ENCODE measurements at places on chromosomes 4 and X. TPM values are rescaled to one million over a fixed set of nuclear protein-coding genes. Genes with fewer than 3 reads are reported as not detected.

The SCOC gene
- 57.7 TPM for total RNA-seq

The TLR2 gene
- 39.8 TPM for total RNA-seq

The MAGEB2 gene
- total RNA-seq: not detected

The CPLX1 gene
- total RNA-seq: 1.6 TPM

The CXorf49 gene
- total RNA-seq: not detected

The POLN gene
- 2.9 TPM for total RNA-seq

The GLRA2 gene
- total RNA-seq: not detected

The GIMD1 gene
- total RNA-seq: not detected

The HMGN5 gene
- 16.2 TPM for total RNA-seq

The ZNF711 gene
- 0.78 TPM for total RNA-seq

The FAM241A gene
- total RNA-seq: 5.3 TPM

The XAGE2 gene
- total RNA-seq: not detected

The TBC1D8B gene
- total RNA-seq: 5.0 TPM

The TMPRSS11E gene
- not detected for total RNA-seq

The EPGN gene
- not detected for total RNA-seq

The CCKAR gene
- total RNA-seq: 1.3 TPM

The MGARP gene
- total RNA-seq: 4.3 TPM

The ELF4 gene
- 9.3 TPM for total RNA-seq

The SOX3 gene
- total RNA-seq: not detected

The GAGE1 gene
- total RNA-seq: not detected

The PRAF2 gene
- 26.6 TPM for total RNA-seq

The DCAF4L1 gene
- total RNA-seq: 0.19 TPM

The SH2D1A gene
- total RNA-seq: 5.6 TPM

The PNMA5 gene
- total RNA-seq: not detected

The NUDT10 gene
- total RNA-seq: 3.3 TPM

The RADX gene
- 1.7 TPM for total RNA-seq

The SLC2A9 gene
- total RNA-seq: 5.6 TPM

The CYSLTR1 gene
- 25.2 TPM for total RNA-seq

The USP17L15 gene
- not detected for total RNA-seq

The UGT2B17 gene
- total RNA-seq: not detected

The LIMCH1 gene
- total RNA-seq: 49.0 TPM

The ZBED1 gene
- total RNA-seq: 38.0 TPM

The FAM53A gene
- total RNA-seq: 5.2 TPM

The TRPC5OS gene
- not detected for total RNA-seq

The SPINK2 gene
- not detected for total RNA-seq

The CXXC4 gene
- 1.7 TPM for total RNA-seq

The IGFBP7 gene
- total RNA-seq: 1,070 TPM

The BEX2 gene
- 7.6 TPM for total RNA-seq

The STATH gene
- total RNA-seq: not detected

The VSIG1 gene
- total RNA-seq: not detected

The SORCS2 gene
- 3.3 TPM for total RNA-seq

The MXRA5 gene
- total RNA-seq: 1.3 TPM

The OPHN1 gene
- 8.8 TPM for total RNA-seq

The KIF4A gene
- total RNA-seq: 0.06 TPM

The CD99L2 gene
- 79.1 TPM for total RNA-seq

The RNF128 gene
- total RNA-seq: 0.13 TPM

The PPP2R2C gene
- total RNA-seq: 2.7 TPM

The GPC4 gene
- 80.8 TPM for total RNA-seq

The TLR7 gene
- total RNA-seq: 0.58 TPM

The OTUD6A gene
- total RNA-seq: not detected

The HAND2 gene
- total RNA-seq: 77.7 TPM

The PHOX2B gene
- total RNA-seq: 3.0 TPM

The CTAG2 gene
- total RNA-seq: not detected

The SCML1 gene
- 8.3 TPM for total RNA-seq

The ASB5 gene
- 37.8 TPM for total RNA-seq

Data from esophagus muscularis mucosa (tissue), 4 donors.